ENCODE measurements at places on chromosomes 1 and 21.

- no peak for DNase-seq
These were observed 1678.1 kb downstream of the KCNT2 start for GRCh38 chr1:194930132-194930531.

- no peak for DNase-seq
These were observed 19.6 kb downstream of the OLIG1 start for GRCh38 chr21:33089395-33090119.

DNA sequence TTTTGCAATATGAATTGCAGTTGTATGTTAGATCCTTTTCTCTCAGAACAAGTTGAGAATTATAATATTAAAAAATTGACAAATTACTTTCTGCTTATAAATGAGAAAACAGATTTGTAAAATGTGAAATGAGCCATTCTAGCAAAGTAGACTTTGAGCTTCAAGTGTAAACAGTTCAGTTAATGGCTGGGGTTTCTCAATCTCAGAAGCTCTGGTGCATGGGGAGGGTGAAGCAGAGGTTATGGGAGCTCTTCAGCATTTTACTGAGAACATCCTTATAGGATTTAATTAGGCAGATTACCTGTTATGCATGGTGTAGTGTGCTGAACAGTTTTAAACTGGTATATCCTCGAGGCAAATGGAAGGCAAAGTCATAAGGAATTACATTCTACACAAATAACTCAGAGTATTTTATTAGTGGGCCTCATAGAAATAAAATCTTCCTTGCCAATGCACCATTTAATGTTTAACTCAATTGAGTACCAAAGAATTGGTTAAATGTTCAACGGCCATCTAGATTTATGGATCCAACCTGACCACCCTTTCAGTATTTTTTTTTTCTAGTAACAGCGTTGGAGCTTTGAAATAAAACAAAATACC, 1143.6 kb upstream of the ADGRL2 start:
- DNase-seq = no peak

GRCh38 chr1:108962681-108963051, 618 bp downstream of the CLCC1 start:
- peak; percentile 49 for DNase-seq

DNA sequence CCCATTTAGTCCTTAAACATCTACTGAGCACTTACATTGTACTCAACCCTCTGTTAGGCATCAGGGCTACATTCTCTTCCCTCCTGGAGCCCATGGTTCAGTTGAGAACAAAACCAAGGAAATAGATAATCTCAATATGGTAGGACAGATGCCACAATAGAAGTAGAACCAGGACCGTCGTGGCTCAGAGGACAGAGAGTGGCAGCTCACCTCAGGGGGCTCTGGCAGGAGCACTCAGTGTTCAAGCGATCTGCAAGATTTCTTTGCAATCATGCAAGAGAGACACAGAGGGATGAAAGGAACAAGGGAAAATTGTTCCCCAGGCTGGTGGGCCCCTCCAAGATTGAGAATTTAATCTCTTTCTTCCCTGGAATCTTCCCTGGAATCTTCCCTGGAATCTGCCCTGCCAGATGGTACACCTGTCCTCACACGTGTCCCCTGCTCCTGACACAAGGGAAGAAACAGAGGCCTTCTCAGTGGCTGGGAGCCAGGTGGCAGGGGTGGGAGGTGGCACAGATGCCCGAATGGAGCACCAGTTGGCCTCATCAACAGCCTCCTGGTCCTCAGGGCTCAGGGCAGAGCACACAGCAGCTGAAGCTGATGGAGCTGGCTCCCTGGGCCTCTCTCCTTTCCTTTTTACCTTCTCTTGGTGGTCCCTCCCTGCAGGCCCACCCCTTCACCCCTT, 135.4 kb downstream of the PLXNA2 start:
- DNase-seq = no peak

GRCh38 chr1:31923901-31924535, 14.2 kb downstream of the PTP4A2 start:
- DNase-seq = no peak

GRCh38 chr1:239884796-239885195, 206.9 kb upstream of the FMN2 start:
- no peak for DNase-seq

GRCh38 chr1:182611787-182612186, 7.6 kb upstream of the RGS16 start:
- no peak for DNase-seq

DNA sequence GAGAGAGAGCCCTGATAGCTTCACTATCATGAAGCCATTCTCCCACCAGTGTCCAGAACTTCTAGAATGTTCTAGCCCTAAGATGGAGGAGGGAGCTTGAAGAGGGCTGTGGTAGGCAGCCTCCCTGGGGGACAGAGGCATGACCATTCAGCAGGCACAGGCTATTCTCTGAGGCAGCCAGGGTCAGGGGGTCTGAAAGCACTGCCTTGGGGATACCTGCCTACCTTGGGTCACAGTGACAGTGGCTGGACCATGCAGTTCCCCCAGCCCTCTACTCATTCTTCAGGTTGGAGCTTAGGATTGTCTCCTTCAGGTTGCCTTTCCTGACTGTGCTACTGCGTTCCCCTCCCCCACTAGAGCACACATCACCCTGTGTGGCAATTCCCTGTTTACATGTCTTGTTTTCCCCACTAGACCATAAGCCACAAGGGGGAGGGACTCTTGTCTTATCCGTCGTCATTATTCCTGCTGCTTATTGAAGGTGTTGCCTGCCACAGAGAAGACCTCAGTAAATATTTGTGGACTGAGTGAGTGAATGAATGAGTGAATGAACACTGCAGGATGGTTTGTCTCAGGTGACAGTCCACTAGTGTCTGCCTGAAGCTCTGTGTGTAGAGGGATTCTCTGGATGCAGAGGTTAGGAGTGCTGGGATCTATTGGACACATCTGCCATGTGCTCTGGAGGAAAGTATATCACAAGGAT, 5.2 kb downstream of the ZDHHC18 start:
- peak; percentile 47 for DNase-seq

DNA sequence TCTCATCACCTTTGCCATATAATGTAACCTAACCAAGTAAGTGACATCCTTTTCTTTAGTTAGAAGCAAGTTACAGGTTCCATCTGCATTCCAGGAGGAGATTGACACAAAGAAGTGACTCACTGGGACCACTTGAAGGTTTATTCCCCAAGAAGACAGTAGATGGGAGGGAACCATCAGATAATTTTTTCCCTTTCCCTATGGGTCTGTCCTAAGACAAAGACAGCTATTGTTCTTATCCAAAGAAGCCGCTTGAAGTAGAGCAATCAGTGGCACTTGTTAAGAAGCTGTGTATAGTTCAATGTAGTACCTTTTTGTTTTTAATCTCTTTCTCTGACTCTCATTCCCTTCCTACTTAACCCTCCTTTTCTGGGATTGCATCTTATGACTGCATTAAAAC, 139.9 kb upstream of the B3GALT2 start:
- DNase-seq = no peak

DNA sequence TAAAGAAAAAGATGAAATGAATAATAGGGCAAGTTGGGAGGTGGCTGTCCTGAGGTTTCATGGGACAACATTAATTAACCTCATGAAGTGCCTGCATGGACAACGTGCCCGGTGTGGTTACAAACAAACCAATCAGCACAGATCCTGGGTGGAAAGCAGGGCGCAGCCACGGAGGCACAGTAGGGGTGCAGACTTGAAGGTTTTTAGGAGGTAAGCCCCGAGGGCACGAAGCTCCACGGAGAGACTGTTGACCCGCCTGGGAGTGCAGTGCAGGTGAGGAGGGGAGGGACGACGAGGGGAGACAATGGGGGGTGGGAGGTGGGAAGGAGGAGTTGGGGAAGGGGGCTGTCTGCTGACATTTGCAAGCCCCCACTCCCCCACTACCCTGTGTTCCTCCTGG, 2.3 kb upstream of the RIPK4 start:
- DNase-seq = no peak

- DNase-seq = no peak
These were observed 183.3 kb downstream of the CRB1 start for GRCh38 chr1:197451381-197451780.

DNA sequence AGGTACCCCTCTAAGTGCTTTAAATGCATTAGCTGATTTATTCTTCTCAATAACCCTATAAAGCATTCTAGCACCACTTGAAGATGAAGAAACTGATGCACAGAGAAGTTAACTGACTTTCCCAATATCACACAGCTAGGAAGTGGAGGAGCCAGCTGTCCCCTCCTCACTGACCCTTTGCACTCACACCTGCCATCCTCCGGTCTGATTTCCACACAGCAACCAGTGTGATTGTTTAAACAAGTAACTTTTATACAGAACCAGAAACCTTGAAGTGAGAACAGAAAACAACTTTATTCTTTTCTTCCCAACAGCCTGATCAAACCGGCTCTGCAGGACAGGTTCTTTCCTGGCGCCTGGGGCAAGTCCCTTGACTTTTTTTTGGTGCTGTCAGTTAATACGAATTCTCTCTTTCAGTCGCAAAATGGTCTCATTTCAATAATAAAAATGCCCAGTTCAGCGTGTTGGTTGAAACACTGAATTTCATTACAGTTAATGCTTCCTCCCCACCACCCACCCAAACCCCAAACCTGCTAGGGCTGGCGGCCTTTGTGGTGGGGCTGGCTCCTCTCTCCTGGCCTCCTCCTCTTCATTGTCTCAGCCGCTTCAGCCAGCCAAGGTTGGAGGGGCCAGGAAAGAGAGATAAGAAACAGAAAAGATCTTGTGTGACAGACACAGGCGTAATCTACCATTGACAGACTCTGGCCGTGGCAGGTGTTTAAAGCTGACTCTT, 26.4 kb upstream of the EEIG2 start:
- no peak for DNase-seq

GRCh38 chr1:10651793-10652192, 144.7 kb downstream of the CASZ1 start:
- no peak for DNase-seq

DNA sequence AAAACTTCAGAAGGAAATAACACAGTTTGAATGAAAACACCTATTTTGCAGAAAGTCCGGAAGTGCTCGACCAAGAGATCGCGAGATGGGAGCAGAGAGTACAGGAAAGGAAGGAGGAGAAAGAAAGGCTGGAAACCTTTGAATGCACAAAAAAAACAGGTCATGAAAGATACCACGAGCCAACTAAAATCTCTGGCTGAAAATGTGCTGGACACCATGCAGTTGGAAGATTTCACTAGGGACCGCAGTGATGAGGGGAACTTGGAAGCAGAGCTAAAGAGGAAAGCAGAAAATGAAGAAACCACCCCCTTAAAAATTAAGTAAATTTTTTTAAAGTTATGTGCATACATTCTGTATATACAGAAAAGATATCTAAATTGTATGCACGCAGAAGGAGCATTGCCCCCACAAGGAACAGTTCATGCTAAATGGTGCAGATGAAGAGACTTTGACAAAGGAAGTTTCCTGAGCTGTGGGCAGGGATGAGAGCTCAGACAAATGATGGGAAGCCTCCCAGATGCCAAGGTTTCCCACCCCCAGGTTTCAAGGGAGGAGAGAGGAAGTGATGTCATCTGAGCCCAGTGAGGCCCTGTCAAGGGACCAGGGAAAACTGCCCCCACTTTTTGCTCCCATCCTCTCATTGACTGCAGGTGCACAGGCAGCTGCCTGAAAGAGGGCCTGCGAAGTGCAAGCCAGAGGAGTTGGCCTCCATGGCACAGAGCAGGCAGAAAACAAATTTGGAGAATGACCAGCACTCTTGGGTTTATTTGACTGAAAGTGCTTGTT, 52.5 kb downstream of the ETS2 start:
- DNase-seq = no peak

DNA sequence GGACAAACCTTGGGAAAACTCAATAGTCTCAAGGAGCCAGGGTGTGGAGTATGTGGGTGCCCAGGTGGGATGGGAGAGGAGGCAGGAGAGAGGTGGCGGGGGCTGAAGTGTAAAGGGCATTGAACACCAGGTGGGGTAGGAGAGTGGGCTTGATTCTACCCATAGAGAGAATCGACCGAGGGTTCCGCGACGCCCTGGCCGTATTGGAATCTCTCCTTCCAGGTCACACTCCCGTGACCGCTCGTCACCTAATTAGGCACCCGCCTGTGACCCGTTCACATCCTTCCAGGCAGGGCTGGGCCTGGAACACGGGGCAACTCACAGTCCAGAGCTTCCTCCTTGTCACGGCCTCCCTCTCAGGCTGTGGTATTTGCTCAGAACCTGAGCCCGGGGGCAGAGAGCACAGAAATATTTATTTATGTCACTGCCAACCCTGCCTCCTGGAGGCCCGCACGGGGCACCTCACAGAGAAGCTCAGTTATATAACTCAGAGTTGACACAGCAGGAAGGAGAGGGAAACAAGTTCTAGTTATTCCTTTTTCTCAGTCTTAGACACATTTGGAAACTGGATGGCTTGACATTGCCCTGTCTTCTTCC, 12.0 kb downstream of the NCMAP start:
- DNase-seq = no peak

- no peak for DNase-seq
These were observed 776.5 kb downstream of the KCNT2 start for GRCh38 chr1:195831789-195832188.

- peak; percentile 48 for DNase-seq
These were observed 167.1 kb downstream of the ATP6V1G3 start for GRCh38 chr1:198373376-198373775.

- DNase-seq = peak; percentile 69
These were observed 12.2 kb downstream of the DSTYK start for GRCh38 chr1:205199090-205199930.

DNA sequence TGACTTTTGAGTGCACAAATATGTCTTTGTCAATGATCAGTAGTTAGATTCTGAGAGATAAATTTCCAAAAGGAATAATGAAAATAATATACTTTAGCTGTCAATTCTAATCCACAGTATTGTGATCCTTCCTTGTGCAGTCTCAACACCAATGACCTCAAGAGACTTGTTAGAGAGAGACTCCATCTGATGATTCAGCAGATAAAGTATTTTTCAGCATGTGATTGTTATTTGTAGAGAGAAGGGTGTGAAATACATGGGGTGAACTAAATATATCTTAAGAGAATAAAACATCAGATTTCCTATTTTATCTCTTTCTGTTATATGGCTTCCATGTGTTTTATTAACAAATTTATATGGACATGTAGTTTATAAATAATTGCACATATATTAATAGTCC, 5.9 kb upstream of the ZNF124 start:
- DNase-seq = no peak

GRCh38 chr21:41653954-41654491, 112.8 kb downstream of the RIPK4 start:
- peak; percentile 64 for DNase-seq

- DNase-seq = peak; percentile 12
These were observed 83.5 kb upstream of the ADGRL2 start for GRCh38 chr1:81717230-81717629.

DNA sequence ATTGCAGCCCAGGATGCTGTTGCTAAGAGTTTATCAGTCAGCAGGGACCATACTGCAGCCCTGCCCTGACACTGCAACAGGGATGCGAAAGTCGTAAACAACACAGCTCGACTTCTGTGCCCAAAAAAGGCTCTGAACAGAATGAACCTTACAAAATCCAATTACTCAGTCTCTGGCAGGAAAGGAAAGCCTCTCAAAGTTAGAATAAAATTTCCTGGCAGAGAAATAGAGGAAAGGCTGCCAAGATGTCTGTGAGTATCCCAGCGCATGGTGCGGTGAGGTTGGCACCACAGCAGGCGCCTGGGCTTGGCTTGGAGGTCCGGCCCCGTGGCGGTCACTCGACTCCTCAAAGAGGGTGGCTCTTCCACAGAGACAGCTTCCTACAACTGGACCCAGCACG, 185.8 kb downstream of the PCP4 start:
- no peak for DNase-seq
